ENCODE measurements at places on chromosomes 4 and X. TPM values are rescaled to one million over a fixed set of nuclear protein-coding genes. Genes with fewer than 3 reads are reported as not detected.

The SMIM31 gene
- 2.6 TPM for total RNA-seq

The STIM2 gene
- total RNA-seq, result 10.9 TPM

The KIAA0232 gene
- 9.6 TPM for total RNA-seq

The STPG2 gene
- 0.66 TPM for total RNA-seq

The GAGE12H gene
- not detected for total RNA-seq

The CYBB gene
- total RNA-seq, result 3.6 TPM

The MSANTD1 gene
- 2.6 TPM for total RNA-seq

The GLOD5 gene
- not detected for total RNA-seq

The TDO2 gene
- 0.26 TPM for total RNA-seq

The MAGEE1 gene
- total RNA-seq, result 5.9 TPM

The CLDN34 gene
- total RNA-seq, result not detected

The FRMPD3 gene
- total RNA-seq, result 0.26 TPM

The P2RY10 gene
- 0.52 TPM for total RNA-seq

The TAB3 gene
- total RNA-seq, result 36.3 TPM

The LAMTOR3 gene
- 14.2 TPM for total RNA-seq

The SRPK3 gene
- not detected for total RNA-seq

The BMPR1B gene
- 0.99 TPM for total RNA-seq

The ARHGAP24 gene
- 113 TPM for total RNA-seq

The C4orf51 gene
- not detected for total RNA-seq

The FGF13 gene
- total RNA-seq, result 0.66 TPM

The TMPRSS11E gene
- total RNA-seq, result 0.99 TPM

The NWD2 gene
- 0.26 TPM for total RNA-seq

The GRIA2 gene
- total RNA-seq, result 1.0 TPM

The USP26 gene
- total RNA-seq, result not detected

The OTUD6A gene
- not detected for total RNA-seq

The ABCD1 gene
- 31.6 TPM for total RNA-seq

The EFNB1 gene
- 12.5 TPM for total RNA-seq

The PHEX gene
- not detected for total RNA-seq

The SSX4B gene
- total RNA-seq, result not detected

The TENM3 gene
- total RNA-seq, result 9.6 TPM

The MPP1 gene
- 24.9 TPM for total RNA-seq

The STK32B gene
- total RNA-seq, result 4.9 TPM

The TCEAL6 gene
- total RNA-seq, result not detected

The GYPE gene
- total RNA-seq, result not detected

The PPEF2 gene
- not detected for total RNA-seq

The CYLC1 gene
- not detected for total RNA-seq

The SSX4 gene
- total RNA-seq, result not detected

The ERAS gene
- total RNA-seq, result not detected

The FAM149A gene
- 51.4 TPM for total RNA-seq

The IL2RG gene
- total RNA-seq, result 8.2 TPM

Measured in body of pancreas (tissue), 4 donors.